ENCODE measurements at places on chromosomes 1 and 21.

GRCh38 chr1:50358962-50359361 lies 64.3 kb downstream of the DMRTA2 start:
- no peak for DNase-seq

GRCh38 chr1:176880955-176881595 lies 283.4 kb downstream of the ASTN1 start:
- DNase-seq = no peak

DNA sequence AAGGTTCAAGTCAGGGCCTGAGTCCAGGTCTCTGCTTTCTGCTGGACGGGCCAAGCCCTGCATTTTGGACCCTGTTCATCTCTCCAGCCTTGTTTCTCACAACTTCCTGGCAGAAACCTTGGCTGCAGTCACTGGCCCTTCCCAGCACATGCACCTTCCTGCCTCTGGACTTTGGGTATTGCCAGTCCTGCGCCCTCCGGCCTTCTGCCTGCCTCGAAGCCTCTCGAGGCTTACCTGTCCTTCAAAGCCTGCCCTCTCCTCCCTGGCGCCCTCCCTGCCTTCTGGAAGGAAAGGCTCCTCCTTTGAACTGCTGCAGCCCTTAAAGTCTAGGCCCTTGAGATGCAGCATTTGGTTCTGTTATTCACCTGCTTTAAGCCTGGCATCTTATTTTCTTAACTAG lies 52.8 kb downstream of the HTR6 start:
- DNase-seq = no peak

DNA sequence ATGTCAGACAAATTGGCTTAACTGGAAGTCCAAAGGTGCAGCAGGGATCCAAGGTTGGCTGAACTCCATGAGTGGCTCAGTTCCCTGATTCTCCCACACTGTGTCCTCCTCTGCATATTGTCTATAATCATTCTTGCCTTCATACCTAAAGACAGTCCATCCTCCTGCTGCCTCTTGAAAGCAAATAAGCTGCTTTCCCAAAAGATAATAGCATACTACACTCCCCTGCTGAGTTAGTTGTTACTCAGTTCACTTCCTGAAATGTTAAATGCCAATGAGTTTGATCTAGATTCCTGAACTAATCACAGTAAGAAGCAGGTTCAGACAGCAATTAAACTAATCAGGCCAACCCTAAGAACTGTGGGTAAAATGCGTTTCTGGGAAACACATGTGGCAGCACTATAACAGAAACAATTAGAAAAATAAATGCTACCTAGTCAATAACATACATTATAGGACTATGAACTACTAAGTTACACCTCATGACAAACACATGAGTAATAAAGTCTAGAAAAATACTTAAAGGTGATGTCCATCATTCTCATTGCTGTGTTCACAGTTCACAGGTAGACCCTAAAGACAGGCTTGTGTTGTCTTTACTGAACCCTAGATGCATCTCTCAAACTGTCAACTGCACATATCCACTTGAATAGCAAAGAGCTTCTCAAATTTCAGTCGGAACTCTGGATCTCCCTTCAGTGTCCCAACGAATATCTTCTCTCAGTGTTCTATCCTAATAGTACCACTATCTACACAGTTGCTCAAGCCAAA lies 50.8 kb upstream of the BOLA1 start:
- no peak for DNase-seq

- no peak for DNase-seq
Observed at GRCh38 chr1:93496520-93496919, 48.6 kb downstream of the FNBP1L start.

- no peak for DNase-seq
Observed at GRCh38 chr1:108653431-108654105, 7.3 kb downstream of the HENMT1 start.

- peak; percentile 12 for DNase-seq
Observed at GRCh38 chr1:23444104-23444533, 19.6 kb upstream of the TCEA3 start.

- DNase-seq = no peak
Observed at GRCh38 chr21:14836950-14837349, 227.8 kb downstream of the NRIP1 start.

GRCh38 chr1:89273324-89273778 lies 691 bp upstream of the GBP5 start:
- no peak for DNase-seq

DNA sequence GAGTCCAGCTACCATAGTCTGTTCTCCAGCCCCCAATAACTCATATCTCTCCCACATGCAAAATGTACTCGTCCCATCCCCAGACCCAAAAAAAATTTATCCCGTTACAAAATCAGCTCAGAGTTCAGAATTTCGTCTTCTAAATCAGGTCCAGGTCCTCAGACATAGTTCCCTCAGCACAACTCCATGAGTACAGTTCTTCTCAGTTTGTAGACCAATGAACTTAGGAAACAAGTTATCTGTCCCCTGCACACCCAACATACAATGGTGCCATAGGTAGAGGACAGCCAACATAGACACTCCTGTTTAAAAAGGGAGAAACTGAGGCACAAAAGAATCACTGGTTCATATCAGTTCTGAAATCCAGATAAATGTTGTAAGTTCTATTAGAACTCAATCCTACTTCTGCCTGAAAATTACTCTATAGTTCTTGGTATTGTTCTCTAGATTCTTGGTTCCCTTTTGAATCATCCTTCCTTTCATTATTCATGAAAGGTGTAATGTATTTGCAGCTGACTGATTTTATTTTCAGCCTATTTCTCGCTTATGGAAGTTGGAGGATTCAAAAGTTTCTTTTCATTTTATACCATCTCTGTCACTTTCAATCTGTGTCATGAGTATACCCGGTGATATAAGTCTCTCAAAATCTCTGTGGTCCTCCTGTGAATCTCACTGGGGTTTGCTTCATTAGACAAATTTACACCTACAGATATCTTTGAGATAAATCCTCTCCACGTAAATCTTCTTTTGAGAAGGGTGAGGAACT lies 75.8 kb upstream of the TSPAN2 start:
- DNase-seq = no peak

DNA sequence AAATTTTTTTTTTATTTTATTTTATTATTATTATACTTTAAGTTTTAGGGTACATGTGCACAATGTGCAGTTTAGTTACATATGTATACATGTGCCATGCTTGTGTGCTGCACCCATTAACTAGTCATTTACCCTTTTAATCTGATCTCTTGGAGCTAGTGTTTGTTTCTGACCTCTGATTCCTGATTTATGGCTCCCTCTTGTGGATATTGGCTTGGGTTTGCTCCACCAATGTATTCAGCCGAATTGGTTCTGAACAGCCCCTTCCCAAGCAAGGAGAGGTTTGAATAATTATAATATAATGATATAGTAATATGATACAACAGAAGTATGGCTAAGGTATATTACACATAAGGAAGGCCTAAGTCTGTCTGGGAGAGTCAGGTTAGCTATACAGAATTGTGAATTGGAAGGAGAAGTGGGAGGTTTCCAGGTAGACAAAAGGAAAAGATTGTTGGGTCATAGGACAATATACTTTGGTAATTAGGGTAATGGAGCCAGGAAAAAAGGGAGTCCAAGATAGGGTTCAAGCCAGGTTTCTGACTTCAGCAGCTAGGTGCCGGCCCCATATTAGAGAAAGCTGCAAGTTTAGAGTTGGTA lies 53.1 kb upstream of the HMCN1 start:
- no peak for DNase-seq

DNA sequence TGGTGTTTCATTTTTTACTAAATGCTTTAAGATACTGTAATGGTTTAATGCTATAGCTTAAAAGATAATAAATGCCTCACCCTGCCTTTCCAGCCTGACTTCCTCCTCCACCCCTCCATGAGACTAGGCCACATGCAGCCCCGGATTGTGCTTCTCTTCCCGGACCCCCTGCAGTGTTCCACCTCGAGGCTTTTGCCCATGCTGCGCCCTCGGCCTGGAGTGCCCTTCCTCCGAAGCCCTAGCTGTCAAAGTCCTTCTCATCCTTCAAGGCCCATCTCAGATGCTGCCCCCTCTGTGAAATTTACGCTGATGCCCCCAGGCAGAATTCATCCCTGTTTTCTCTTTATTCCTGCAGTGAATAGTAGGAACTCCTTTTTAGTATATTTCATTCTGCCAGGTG lies 98.5 kb downstream of the ATP5PO start:
- no peak for DNase-seq

GRCh38 chr1:227549892-227550291 lies 13.5 kb upstream of the ZNF678 start:
- DNase-seq = no peak

DNA sequence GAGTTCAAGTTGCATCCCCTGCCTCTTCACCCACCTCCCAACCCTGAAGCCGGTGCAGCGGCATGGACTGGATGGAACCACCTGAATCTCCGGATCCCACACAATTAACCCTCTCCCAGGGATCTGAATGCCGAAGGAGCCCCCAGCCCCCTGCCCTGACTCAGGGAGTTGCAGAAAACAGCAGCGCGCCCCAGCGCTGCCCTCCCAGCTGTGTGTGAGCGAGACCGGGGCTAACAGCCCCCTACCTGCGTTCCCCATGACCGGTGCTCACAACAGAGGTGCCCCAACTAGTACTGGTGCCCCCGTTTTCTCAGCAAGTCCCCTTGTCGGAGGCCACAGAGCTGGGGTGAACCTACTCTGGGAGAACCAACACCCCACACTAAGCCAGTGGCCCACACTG lies 136.8 kb downstream of the PRDM16 start:
- no peak for DNase-seq

- DNase-seq = no peak
Observed at GRCh38 chr1:100452641-100453040, 85.3 kb upstream of the GPR88 start.

DNA sequence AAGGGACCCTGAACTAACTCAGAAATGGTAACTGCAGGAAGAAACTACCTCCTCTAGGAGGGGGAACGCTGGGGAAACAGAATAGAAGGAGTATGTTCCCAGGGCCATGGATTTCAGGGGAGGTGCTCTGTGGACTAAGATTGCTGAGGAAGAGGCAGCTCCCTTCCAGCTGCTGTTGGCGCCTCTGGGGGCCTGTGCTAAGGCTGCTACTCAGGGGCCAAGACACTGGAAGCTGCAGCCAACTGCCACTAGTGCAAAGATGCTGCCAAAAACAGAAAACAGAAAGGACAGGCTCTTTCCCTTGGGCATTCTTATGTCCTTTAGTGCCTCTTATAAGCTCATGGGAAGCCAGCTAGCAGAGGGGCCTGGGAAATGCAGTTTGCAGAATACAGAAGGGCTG lies 58.0 kb upstream of the SGIP1 start:
- DNase-seq = no peak

DNA sequence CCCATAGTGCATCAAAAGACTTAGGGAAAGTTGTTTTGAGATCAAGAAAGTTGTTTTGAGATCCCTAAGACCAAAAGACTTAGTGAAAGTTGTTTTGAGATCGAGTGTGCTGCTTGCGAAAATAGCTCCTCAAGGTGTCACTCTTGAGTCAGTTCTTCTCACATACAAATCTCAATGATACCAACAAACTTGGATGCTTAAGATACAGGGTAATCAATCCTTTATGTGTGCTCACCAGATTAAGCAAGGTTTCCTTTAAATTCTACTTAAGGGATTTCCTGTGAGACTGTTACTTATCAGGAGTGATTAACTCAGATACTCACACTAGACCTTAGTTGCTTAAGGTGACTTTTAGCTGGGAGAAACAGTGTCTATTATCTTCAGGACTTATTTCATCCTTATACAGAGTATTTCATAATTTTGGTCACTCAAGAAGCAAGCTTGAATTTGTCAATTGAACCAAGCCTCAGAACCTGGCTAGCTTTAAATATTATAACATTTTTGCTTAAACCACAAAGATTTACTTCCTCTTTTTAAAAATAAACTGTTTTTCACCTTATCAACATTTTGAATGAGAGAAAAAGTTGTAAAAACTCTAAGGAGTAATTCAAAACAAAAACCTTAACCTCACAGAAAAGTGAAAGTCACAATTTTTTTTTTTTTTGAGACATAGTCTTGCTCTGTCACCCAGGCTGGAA lies 8.0 kb upstream of the RLF start:
- peak; percentile 57 for DNase-seq

DNA sequence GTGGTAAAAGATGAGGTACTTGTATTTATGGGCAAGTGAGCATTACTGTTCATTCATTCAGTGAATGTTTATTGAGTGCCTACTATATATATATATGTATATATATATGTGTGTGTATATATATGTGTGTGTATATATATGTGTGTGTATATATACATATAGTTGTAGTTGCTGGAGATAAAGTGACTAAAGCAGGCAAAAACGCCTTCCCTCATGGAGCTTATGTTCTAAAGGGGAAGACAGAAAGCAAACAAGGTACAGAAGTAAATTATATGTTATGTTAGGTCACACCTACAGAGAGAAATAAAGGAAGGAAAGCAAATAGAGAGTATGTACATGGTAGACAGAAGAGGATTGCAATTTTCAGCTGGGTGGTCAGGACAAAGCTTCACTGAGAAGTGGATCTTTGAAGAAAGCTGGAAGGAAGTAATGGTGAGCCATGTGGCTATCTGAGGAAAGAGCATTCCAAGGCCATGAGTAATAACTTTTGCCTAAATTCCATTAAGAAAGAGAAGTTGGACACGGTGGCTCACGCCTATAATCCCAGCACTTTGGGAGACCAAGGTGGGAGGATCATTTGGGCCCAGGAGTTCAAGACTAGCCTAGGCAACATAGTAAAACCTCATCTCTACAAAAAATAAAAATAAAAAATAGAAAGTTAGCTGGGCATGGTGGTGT lies 33.5 kb upstream of the KLF17 start:
- DNase-seq = no peak

DNA sequence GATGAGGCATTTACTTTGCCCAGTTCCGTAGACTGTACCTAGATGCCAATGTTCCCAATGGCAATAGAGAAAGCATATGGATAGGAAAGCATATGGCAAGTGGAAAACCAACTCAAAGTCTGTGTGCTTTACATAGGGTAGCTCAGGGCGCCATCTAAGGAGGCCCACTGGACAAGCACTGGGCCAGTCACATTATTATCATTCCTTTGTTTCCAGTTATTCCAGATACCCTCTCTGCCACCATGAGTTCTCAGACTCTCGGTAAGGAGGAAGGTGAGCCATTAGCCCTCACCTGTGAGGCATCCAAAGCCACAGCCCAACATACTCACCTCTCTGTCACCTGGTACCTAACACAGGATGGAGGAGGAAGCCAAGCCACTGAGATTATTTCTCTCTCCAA lies 9.8 kb downstream of the CD101 start:
- no peak for DNase-seq

DNA sequence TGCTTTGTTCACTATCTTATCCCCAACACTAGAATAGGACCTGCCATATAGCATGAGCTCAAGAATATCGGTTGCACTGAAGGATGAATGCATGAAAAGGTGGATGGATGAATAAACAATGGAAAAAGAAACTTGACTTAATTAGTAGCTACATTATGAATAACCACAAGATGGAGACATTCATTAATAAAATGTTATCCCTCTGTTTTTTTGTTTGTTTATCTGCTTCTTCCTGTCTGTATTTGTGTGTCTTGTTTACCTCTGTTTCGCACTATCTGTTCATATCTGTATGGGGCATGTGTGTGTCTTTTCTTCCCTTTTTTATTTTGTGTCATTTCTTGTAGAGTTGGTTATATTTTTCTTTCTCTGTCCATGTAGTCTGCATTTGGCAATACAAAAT lies 1.1 kb upstream of the OR14I1 start:
- no peak for DNase-seq

Measured in GF-D8 (cell line).